ENCODE measurements at places on chromosomes 7 and 10.

DNA sequence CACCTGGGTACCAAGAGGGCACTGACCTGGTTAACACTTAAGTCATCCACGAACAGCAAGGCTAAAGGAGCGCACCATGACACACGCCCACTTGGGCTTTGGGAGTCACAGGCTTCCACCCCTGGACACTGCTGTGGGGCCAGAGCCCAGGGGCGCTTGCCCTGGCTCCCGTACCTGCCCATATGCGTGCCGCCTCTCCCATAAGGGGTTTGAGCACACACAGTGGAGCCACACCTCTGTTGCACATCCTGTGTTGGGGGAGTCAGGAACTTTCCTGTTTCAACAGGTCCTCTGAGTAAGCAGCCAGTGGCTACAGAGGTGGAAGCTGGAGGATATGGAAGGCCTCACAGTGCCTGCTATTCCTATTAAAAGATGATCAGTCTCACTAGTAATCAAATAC, 152.0 kb downstream of the REEP3 start:
- DNase-seq = no peak
- H3K27ac ChIP-seq = no peak overlapping the region
- H3K4me3 ChIP-seq = no peak overlapping the region
- H3K36me3 ChIP-seq = peaks cover 2% of the 10 kb centered on the region
- peaks cover 16% of the 10 kb centered on the region for H3K27me3 ChIP-seq
- peaks cover 9% of the 10 kb centered on the region for H3K4me1 ChIP-seq

GRCh38 chr7:135980012-135980551, 2.9 kb upstream of the MTPN start:
- no peak for DNase-seq
- no peaks in the 10 kb centered on the region for H3K36me3 ChIP-seq
- H3K27me3 ChIP-seq = no peaks in the 10 kb centered on the region
- H3K4me3 ChIP-seq = peak overlapping the region; percentile 89

DNA sequence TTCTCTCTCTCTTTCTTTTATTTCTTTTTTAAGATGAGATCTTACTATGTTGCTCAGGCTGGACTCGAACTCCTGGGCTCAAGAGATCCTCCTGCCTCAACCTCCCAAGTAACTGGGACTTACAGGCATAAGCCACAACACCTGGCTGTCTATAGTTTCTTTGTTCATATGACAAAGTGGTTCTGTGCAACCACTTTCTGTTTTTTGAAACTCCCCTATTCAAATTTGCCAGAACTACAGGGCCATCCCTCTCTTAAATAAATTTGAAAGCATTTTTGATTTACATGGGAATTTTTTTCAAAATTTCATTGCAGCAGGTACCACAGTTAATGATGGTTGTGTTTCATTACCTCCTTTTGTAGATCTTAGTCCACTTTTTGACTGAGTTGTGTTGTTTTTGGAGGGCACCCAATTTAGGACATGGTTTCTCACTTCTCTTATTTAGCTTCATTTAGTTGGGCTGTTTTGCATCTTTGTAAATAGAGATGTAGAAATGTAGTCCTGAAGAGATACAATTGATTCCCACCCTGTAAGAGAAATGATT, 119.2 kb downstream of the LRRC4 start:
- no peak for DNase-seq
- H3K27me3 ChIP-seq = no peaks in the 10 kb centered on the region
- no peak overlapping the region for H3K4me3 ChIP-seq
- peaks cover 19% of the 10 kb centered on the region for H3K4me1 ChIP-seq
- H3K27ac ChIP-seq = no peak overlapping the region
- H3K36me3 ChIP-seq = peaks cover 4% of the 10 kb centered on the region

GRCh38 chr10:16811765-16812164, 5.5 kb downstream of the RSU1 start:
- no peak overlapping the region for H3K4me3 ChIP-seq
- no peak for DNase-seq
- H3K4me1 ChIP-seq = peaks cover 22% of the 10 kb centered on the region
- H3K36me3 ChIP-seq = peaks cover 6% of the 10 kb centered on the region
- peak overlapping the region; percentile 8 for H3K27ac ChIP-seq

- H3K4me1 ChIP-seq = peaks cover 61% of the 10 kb centered on the region
- no peak for DNase-seq
- peak overlapping the region; percentile 92 for H3K27ac ChIP-seq
- H3K36me3 ChIP-seq = peaks cover 3% of the 10 kb centered on the region
Measured at GRCh38 chr10:69344591-69345252, 66.4 kb downstream of the HK1 start.

- no peaks in the 10 kb centered on the region for H3K36me3 ChIP-seq
- no peak for DNase-seq
- H3K27me3 ChIP-seq = no peaks in the 10 kb centered on the region
- no peak overlapping the region for H3K27ac ChIP-seq
- H3K4me1 ChIP-seq = no peaks in the 10 kb centered on the region
Measured at GRCh38 chr10:115942101-115942500, 330.9 kb downstream of the GFRA1 start.

GRCh38 chr7:1505731-1506550, 1.8 kb upstream of the INTS1 start:
- no peak for DNase-seq
- peaks cover 25% of the 10 kb centered on the region for H3K4me1 ChIP-seq
- no peaks in the 10 kb centered on the region for H3K27me3 ChIP-seq
- no peaks in the 10 kb centered on the region for H3K36me3 ChIP-seq

- peaks cover 6% of the 10 kb centered on the region for H3K27me3 ChIP-seq
- no peak overlapping the region for H3K4me3 ChIP-seq
- H3K4me1 ChIP-seq = no peaks in the 10 kb centered on the region
- H3K36me3 ChIP-seq = no peaks in the 10 kb centered on the region
- H3K27ac ChIP-seq = no peak overlapping the region
Measured at GRCh38 chr7:121563177-121563576, 167.1 kb upstream of the FAM3C start.

GRCh38 chr7:85014936-85015660, 171.8 kb downstream of the SEMA3D start:
- no peak overlapping the region for H3K4me3 ChIP-seq
- no peaks in the 10 kb centered on the region for H3K4me1 ChIP-seq
- no peaks in the 10 kb centered on the region for H3K36me3 ChIP-seq
- no peak for DNase-seq
- no peak overlapping the region for H3K27ac ChIP-seq

GRCh38 chr10:45464958-45465567, 91.0 kb downstream of the ALOX5 start:
- no peak overlapping the region for H3K4me3 ChIP-seq
- no peaks in the 10 kb centered on the region for H3K27me3 ChIP-seq
- peaks cover 39% of the 10 kb centered on the region for H3K4me1 ChIP-seq
- H3K27ac ChIP-seq = peak overlapping the region; percentile 80
- peak; percentile 46 for DNase-seq

GRCh38 chr10:25695586-25695985, 238.4 kb upstream of the MYO3A start:
- no peaks in the 10 kb centered on the region for H3K4me1 ChIP-seq
- H3K27ac ChIP-seq = no peak overlapping the region
- peaks cover 21% of the 10 kb centered on the region for H3K27me3 ChIP-seq
- DNase-seq = no peak
- no peak overlapping the region for H3K4me3 ChIP-seq
- peaks cover 4% of the 10 kb centered on the region for H3K36me3 ChIP-seq

GRCh38 chr10:123995461-123996131, 97.8 kb downstream of the CHST15 start:
- peak overlapping the region; percentile 81 for H3K4me3 ChIP-seq
- peak overlapping the region; percentile 39 for H3K27ac ChIP-seq
- H3K36me3 ChIP-seq = peaks cover 6% of the 10 kb centered on the region
- peaks cover 23% of the 10 kb centered on the region for H3K4me1 ChIP-seq

- H3K4me3 ChIP-seq = no peak overlapping the region
- H3K36me3 ChIP-seq = no peaks in the 10 kb centered on the region
- no peak for DNase-seq
- peak overlapping the region; percentile 10 for H3K27ac ChIP-seq
Measured at GRCh38 chr10:114195079-114195478, 15.9 kb downstream of the TDRD1 start.

- DNase-seq = no peak
- no peaks in the 10 kb centered on the region for H3K4me1 ChIP-seq
- no peak overlapping the region for H3K27ac ChIP-seq
- no peaks in the 10 kb centered on the region for H3K27me3 ChIP-seq
- H3K36me3 ChIP-seq = no peaks in the 10 kb centered on the region
- no peak overlapping the region for H3K4me3 ChIP-seq
Measured at GRCh38 chr7:54559401-54559800, 17.2 kb downstream of the VSTM2A start.

- H3K27me3 ChIP-seq = no peaks in the 10 kb centered on the region
- no peak overlapping the region for H3K27ac ChIP-seq
- no peak for DNase-seq
- H3K4me3 ChIP-seq = no peak overlapping the region
- H3K36me3 ChIP-seq = peaks cover 2% of the 10 kb centered on the region
Measured at GRCh38 chr7:135466442-135467206, 43.3 kb downstream of the CNOT4 start.

GRCh38 chr10:21513405-21513788, 12.1 kb downstream of the SKIDA1 start:
- H3K4me1 ChIP-seq = peaks cover 13% of the 10 kb centered on the region
- no peak for DNase-seq
- H3K27ac ChIP-seq = no peak overlapping the region
- H3K4me3 ChIP-seq = no peak overlapping the region
- peaks cover 61% of the 10 kb centered on the region for H3K27me3 ChIP-seq
- H3K36me3 ChIP-seq = peaks cover 5% of the 10 kb centered on the region

DNA sequence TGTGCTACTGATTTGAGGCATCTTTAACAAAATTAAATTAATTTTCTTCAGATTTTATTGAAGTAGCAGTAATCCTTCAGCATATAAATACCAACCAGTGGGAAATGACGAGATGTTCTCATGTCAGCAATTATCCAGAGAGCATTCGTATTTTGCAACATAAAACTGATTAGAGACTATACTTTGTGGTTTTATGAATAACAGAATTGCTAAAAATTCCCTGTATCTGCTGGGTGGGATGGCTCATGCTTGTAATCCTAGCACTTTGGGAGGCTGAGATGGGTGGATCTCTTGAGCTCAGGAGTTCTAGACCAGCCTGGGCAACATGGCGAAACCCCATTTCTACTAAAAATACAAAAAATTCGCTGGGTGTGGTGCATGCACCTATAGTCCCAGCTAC, 56.9 kb downstream of the ATAD1 start:
- H3K4me1 ChIP-seq = peaks cover 10% of the 10 kb centered on the region
- no peak for DNase-seq
- no peaks in the 10 kb centered on the region for H3K36me3 ChIP-seq
- no peak overlapping the region for H3K4me3 ChIP-seq
- no peak overlapping the region for H3K27ac ChIP-seq

DNA sequence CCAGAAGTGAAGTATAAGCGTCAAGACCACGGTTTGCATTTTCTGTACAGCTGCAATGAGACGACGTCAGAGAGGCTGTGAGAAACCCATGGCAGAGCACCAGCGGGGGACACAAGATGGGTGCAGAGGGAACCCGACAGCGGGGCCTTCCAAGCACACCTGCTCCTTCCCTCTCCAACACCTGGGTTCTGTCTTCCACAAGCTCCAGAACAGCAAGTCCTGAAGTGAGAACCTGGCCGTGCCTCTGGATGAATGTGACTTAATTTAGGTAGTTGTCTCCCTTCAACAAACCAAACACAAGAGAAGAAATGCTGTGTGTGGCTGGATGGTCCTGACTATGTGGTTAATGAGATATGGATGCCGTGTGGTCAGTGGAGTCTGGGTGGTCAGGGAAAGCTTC, 76.1 kb downstream of the ADAM12 start:
- H3K4me1 ChIP-seq = no peaks in the 10 kb centered on the region
- no peak overlapping the region for H3K27ac ChIP-seq
- no peak overlapping the region for H3K4me3 ChIP-seq
- H3K27me3 ChIP-seq = no peaks in the 10 kb centered on the region
- DNase-seq = no peak
- no peaks in the 10 kb centered on the region for H3K36me3 ChIP-seq

GRCh38 chr10:13143766-13144165, 17.6 kb upstream of the MCM10 start:
- no peaks in the 10 kb centered on the region for H3K4me1 ChIP-seq
- no peak overlapping the region for H3K27ac ChIP-seq
- no peak overlapping the region for H3K4me3 ChIP-seq

- H3K27ac ChIP-seq = no peak overlapping the region
- H3K4me3 ChIP-seq = no peak overlapping the region
- H3K4me1 ChIP-seq = no peaks in the 10 kb centered on the region
Measured at GRCh38 chr10:24643679-24644209, 79.9 kb downstream of the ARHGAP21 start.

DNA sequence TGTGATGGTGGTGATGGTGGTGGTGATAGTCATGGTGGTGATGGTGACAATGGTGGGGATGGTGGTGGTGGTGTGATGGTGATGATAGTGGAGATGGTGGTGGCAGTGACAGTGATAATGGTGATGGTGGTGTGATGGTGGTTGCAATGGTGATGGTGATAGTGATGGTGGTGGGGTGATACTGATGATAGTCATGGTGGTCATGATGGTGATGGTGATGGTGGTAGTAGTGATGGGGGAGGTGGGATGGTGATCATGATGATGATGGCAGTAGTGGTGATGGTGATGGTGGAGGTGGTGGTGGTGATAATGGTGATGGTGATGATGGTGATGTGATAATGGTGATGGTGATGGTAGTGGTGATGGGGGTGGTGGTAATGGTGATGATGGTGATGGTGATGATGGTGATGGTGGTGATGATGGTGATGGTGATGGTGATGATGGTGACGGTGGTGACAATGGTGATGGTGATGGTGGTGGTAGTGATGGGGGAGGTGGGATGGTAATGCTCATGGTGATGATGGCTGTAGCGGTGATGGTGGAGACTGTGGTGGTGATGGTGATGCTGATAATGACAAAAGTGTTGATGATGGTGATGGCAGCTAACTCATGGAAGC, 4.7 kb upstream of the PWWP2B start:
- H3K4me3 ChIP-seq = no peak overlapping the region
- no peaks in the 10 kb centered on the region for H3K27me3 ChIP-seq
- peak overlapping the region; percentile 0 for H3K27ac ChIP-seq
- no peaks in the 10 kb centered on the region for H3K36me3 ChIP-seq
- peaks cover 6% of the 10 kb centered on the region for H3K4me1 ChIP-seq

DNA sequence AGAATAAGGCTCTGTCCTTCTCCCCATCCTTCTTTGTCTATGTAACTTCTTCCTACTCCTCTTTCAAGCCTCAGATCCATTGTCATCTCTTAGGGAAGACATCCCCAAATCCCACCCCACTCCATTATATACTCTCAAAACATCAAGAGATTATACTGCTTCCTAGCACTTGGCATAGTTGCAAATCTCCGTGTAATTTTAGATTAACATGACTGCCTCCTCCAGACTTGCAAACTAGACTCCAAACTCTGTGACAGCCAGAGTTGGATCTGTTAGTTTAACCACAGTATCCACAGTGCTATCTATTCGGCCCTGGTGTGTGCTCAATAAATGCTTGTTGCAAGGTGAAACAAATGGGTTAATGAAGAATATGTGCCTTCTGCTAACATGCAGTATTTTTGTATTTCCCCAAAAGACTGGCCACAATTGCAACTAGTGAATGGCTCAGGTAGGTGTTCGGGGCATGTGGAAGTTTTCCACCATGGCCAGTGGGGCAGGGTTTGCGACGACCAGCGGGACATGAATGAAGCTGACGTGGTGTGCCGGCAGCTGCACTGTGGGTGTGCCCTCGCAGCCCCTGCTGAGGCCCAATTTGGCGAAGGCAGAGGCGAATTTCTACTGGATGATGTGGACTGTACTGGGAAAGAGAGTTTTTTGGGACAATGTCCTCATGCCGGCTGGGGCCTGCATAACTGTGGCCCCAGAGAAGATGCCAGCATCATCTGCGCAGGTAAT, 34.5 kb upstream of the C10orf120 start:
- H3K27me3 ChIP-seq = peaks cover 56% of the 10 kb centered on the region
- H3K4me3 ChIP-seq = no peak overlapping the region
- no peak overlapping the region for H3K27ac ChIP-seq
- DNase-seq = no peak
- no peaks in the 10 kb centered on the region for H3K36me3 ChIP-seq

Measured in T-helper 17 cell (primary cell).